BJ (cell line): ENCODE measurements at places on chromosomes 16 and 17. TPM values are rescaled to one million over a fixed set of nuclear protein-coding genes. Genes with fewer than 3 reads are reported as not detected.
A peak's percentile ranks its signal among the peaks of the same experiment; 100 is the strongest.

Gene HS3ST3A1
- 4.0 and 7.5 TPM in 2 replicates for polyA plus RNA-seq

Gene ABCC12
- polyA plus RNA-seq = not detected in 2 replicates

Gene ANKS4B
- not detected in 2 replicates for polyA plus RNA-seq

Gene SLC5A11
- not detected in 2 replicates for polyA plus RNA-seq

Gene CDH15
- 0.04 and 0.07 TPM in 2 replicates for polyA plus RNA-seq

Gene GAA
- 3.3 and 5.7 TPM in 2 replicates for polyA plus RNA-seq

- peak; percentile 86 for DNase-seq
Measured at GRCh38 chr17:47275245-47275984, 21.8 kb downstream of the ITGB3 start.

GRCh38 chr16:77207030-77207429, 7.8 kb downstream of the SYCE1L start:
- no peak for DNase-seq

GRCh38 chr17:79028496-79029326, 4.7 kb downstream of the C1QTNF1 start:
- no peak for DNase-seq

DNA sequence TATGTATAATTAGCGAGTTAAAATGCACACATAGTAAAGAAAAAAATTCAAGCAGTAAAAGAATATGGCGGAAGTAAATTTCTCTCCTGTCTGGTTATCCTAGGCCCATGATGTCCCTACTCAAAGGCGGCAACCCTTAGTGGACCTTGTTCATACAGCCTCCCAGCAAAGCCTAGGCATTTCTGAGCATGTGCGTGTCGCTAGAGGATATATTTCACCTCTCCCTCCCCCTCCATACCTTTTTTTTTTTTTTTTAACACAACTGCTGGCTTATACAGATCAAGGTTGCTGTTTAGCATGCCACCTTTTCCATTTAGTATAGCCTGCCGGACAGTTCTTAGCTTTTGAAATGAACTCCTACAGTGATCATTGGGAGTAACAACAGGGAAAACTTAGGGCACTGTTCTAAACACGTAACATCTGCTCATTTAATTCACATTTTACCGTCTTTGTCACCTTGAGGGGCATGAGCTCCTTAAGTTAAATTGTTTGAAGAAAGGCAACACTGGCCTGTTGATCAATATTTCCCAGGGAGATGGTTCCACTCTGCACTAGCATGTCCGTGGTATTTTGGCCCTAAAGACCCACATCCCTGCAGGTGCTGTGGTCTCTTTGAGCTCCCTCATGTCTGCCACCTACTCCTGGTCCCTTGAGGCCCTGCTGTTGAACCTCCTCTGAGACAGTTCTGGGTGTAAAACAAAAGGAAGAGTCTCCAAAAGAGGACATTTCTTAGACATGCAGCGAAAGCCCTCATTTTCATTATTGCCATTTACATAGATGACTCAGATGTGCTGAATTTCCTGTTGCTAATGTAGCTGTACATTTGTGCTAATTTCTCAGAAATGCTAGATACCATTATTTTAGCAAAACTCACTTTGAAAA, 4.1 kb upstream of the TNFRSF13B start:
- no peak for DNase-seq

DNA sequence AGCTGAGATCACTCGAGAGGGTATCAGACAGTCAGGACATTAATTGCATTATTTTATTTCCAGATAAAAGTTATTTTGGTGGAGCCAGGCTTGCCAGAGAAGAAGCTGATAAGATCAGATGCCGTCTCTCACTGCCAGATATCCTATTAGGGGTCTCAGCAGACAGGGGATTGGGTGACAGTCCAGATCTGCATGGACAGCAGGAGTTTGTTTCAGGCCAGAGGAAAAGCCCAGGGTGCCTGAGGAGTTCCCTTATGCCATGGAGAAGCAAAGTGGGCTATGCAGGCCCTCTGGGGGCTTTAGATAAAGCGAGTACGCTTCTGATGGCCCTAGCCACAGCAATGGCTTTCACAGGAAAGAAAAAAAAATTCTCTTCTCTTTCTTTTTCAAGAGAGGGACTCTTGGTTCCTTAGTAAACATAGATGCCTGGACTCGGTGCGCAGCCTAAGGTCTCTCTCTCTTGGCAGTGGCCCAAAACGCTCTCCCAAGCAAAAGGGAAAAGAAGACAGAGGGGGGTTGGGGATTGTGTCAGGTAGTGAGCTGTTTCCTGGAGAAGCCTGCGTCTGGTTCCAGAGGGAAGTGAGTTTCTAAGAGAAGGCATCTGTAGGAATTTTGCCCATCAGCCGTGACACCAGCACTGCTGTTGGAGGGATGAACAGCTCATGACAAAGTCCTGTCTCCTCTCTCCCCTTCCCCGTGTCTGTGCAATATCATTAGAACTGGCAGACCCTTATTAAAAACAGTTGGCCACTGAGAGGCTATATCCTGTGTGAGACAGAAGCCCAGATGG, 166.3 kb upstream of the FOXF1 start:
- no peak for DNase-seq
